ENCODE measurements at places on chromosomes 3 and 15.

DNA sequence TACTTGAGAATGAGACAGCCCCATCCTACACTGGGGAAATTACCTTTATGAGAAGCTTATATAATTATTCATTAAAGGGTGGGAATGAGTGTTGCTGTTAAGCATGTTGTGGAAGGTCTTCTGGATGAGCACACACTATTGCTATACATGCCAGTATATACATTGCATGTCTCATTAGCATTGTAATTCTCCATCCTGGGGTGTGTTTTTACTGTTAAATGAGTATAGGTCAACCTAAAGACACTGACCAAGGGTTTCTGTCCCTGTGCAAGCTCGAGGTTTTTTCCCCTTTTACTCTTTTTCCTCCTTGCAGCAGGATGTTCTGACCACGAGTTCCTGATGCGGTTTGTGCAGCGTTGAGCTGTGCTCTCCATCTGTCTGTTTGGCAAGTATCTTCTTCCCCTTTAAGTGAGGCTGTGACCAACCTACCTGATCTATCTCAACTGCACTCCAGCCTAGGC, 7.2 kb upstream of the IVD start:
- DNase-seq, result no peak

DNA sequence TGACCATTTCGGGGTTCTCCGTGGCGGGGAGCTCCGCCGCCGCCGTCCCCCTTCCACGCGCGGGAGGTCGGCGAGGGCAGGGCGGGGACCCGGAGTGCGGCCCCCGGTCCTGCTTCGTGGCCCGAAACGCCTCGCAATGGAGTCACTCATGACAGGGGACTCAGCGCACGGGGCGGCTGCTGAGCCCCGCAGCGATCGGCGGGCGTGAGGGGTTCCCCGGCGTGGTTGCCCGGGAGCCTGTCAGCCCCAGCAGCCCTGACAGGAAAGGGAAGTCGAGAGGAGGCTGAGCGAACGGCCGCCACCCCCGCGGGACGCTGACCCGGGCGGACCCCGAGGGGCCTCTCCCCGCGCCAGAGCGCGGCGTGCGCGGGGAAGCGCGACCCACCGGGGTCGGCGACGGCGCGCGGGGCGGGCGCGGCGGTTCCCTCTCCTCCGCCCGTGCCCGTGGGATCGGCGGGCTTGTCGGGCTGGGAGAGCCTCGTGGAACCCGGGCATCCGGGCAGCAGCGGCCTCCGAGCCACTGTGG, 564 bp upstream of the PIGZ start:
- no peak for DNase-seq

GRCh38 chr3:14505001-14505802, 34.9 kb downstream of the GRIP2 start:
- DNase-seq, result no peak

GRCh38 chr3:43883729-43884396, 193.1 kb downstream of the ABHD5 start:
- DNase-seq, result no peak

DNA sequence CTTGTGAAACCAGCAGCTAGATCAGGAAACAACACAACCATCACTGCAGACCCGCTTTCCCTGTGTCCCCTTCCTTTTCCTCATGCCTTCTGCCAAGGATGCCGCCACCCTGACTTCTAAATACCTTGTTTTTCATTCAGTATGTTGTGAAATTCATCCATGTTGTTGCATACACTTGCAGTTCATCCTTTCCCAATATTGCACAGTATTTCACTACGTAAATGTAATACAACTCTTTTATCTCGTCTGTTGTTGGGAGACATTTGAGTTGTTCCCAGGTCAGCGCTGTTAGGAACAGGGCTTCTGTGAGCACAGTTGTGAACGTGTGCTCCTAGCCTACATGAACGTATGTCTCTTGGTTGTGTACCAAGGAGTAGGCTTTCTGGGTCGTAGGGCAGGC, 24.2 kb downstream of the TLNRD1 start:
- no peak for DNase-seq

GRCh38 chr15:31332681-31333071, 6.0 kb downstream of the KLF13 start:
- DNase-seq, result no peak

- DNase-seq, result no peak
These were observed 408.0 kb downstream of the TBL1XR1 start for GRCh38 chr3:176789281-176789705.

- no peak for DNase-seq
These were observed 2.3 kb downstream of the B3GNT5 start for GRCh38 chr3:183255348-183255730.

GRCh38 chr3:123489400-123490004, 40.6 kb upstream of the ADCY5 start:
- DNase-seq, result no peak

GRCh38 chr15:83283138-83283812, 1.2 kb downstream of the BNC1 start:
- DNase-seq, result no peak

- no peak for DNase-seq
These were observed 5.9 kb downstream of the EHD4 start for GRCh38 chr15:41966414-41966812.

- no peak for DNase-seq
These were observed 519.7 kb downstream of the FOXP1 start for GRCh38 chr3:71063773-71064290.

GRCh38 chr3:145088917-145089316, 1072.1 kb downstream of the PLOD2 start:
- DNase-seq, result no peak

DNA sequence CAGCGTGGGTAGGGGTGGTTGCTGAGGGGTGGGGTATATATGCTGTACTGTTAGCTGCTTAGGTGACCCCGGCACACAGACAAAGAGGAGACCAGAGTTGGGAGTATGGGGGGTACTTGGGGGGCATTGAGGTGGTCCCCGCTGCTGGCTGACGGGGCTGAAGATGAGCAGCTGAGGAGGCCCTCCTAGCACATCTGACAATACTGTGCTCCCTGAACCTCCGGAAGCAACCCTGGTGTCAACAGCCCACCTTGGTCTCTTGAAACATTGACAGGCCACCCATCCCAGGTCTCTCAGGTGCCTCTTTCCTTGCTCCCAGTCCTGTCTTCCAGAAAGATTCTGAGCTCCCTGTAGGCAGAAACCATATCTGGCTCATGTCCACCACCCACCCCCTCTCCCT, 19.2 kb upstream of the SEMA3F start:
- no peak for DNase-seq

DNA sequence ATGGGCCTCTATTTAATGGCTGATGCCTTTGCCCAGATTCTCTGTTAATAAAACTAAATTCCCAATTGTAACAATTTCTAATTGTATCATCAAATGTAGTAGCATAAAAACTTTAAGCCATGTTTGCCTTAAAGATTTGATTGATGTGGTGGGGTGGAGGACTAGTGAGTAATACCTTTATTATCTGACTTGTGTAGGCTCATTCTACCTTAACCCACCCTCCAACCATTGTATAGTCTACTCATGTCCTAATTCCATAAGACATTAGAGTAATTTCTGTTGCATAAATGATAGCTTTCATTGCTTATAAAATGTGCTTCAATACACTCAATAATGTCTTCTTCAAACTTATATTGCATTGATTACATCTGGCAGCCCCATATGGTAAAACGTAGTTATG, 25.8 kb downstream of the SERPINI1 start:
- no peak for DNase-seq

GRCh38 chr3:152443212-152444023, 174.7 kb downstream of the MBNL1 start:
- DNase-seq, result no peak

- DNase-seq, result no peak
These were observed 33.2 kb downstream of the SIDT1 start for GRCh38 chr3:113565555-113565954.

- DNase-seq, result no peak
These were observed 115.6 kb upstream of the MANF start for GRCh38 chr3:51269466-51269865.

DNA sequence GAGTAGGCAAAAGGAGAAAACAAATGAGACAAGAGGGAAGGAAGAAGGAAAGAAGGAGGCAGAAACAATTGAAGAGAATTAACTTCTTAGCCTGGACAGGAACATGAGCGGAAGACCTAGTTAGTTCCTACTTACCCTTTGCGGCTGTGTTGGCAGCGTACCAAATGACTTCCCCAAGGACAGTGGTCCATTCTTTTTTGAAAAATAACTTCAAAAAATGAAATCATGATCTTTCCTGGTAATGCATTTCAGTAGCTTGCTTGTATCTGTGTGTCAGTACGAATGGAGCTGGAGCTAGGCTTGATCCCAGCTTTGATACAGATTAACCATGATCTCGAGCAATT, 41.5 kb upstream of the CFAP161 start:
- no peak for DNase-seq

DNA sequence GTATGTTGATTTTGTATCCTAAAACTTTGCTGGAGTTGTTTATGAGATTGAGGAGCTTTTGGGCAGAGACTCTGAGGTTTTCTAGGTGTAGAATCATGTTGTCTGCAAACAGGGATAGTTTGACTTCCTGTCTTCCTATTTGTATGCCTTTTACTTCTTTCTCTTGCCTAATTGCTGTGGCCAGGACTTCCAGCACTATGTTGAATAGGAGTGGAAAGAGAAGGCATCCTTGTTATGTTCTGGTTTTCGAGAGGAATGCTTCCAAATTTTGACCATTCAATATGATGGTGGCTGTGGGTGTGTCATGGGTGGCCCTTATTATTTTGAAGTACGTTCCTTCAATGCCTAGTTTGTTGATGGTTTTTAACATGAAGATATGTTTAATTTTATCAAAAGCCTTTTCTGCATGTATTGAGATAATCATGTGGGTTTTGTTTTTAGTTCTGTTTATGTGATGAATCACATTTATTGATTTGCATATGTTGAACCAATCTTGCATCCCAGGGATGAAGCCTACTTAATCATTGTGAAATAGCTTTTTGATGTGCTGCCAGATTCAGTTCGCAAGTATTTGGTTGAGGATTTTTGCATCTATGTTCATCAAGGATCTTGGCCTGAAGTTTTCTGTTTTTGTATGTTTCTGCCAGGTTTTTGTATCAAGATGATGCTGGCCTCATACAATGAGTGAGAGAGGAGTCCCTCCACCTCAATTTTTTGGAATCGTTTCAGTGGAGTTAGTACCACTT, 188.1 kb downstream of the MINAR1 start:
- no peak for DNase-seq

DNA sequence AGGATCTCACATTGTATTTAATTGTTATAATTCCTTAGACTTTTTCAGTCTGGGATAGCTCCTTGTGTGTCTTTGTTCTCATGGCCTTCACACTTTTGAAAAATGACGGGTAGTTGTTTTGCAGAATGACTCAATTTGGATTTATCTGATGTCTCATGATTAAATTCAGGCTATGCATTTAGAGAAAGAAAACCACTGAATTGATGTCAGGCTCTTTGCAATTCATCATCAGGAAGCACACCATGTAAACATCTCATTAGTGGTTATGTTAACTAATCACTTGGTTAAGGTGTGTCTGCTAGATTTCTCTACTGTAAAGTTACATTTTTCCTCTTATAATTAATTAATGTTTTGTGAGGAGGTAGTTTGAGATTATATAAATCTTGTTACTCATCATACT, 8.0 kb upstream of the SLC22A13 start:
- no peak for DNase-seq

DNA sequence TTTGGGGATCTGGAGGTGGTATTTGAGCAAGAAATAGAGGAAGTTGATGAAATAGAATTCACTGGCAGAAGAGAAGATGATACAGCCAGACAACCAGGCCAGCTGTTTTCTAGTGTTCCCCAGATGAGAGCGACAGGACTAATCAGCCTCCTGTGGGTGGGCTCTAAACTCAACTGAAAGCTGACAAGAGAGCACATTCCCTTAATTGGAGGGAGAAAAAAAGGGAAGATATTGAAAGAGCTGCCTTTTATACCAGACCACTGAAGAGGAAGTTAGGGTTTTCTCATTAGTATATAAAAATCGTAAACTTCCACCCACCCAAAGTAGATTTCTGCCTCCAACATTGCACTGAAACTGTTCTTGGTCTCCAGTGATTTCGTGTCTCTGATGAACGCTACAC, 6.5 kb upstream of the TM4SF19 start:
- DNase-seq, result no peak

- DNase-seq, result no peak
These were observed 912.7 kb downstream of the TUSC7 start for GRCh38 chr3:117622171-117622841.

GRCh38 chr3:143668924-143669790, 179.1 kb downstream of the SLC9A9 start:
- DNase-seq, result no peak

DNA sequence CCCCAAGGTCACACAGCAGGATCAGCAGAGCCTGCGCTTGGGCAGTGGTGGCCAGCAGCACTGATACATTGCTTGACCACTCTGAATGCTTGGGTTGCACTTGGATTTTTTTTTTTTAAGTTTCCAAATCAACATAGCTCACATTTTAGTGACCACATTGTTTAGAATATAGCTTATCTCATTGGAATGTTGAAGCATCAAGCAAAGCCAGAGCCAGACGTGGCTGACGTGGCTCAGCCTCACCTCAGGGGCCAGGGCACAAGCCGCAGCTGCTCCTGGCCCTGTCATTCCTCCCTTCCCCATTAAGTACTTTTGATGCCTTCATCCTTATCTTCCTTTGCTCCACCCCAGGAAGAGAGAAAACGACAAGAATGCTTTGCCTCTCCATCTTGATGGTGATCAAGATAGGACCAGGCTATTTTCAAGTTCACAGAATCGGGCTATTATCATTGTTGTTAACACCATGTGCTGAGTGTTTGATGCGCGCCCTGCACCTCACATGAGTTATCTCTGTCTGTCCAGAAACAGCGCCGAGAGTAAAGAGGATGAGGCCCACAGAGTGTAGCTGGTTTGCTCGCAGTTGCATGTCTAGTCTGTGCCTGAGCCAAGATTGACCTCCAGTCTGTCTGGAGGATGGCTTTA, 75.8 kb downstream of the AAGAB start:
- DNase-seq, result no peak

DNA sequence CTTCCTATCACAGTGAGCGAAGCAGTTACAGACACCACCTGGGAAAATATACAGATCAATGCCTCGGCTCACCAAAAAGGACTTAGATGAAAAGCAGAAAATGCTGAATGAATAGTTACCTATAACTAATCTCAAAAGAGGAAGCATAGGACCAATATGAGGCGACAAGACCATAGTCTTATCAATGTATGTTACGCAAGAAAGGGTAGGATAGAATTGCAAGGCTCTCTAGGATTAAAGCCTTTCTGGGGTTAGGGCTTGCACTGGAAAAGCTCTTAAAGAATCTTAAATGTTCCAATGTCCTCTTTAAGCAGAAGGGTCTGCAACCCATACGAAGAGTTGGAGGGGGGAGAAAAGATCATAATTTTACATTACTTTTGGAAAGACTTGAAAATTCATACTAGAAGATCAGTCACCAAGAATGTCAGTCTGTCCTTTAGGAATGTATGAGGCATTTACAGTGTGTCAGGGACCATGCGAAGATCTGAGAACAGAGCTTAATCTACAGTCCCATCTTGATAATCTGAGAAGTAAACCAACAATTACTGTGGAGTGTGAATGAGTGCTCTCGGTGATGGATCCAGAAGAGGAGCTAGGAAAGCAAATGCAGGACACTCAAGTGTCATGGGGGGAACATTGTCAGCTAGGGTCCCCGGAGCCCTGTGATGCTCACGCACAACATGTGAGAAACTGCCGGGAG, 185.9 kb downstream of the GREM1 start:
- no peak for DNase-seq

- no peak for DNase-seq
These were observed 116.3 kb downstream of the DTWD1 start for GRCh38 chr15:49737127-49737526.

GRCh38 chr15:89898614-89899294, 5.0 kb upstream of the AP3S2 start:
- no peak for DNase-seq

- DNase-seq, result no peak
These were observed 495 bp upstream of the NXPE3 start for GRCh38 chr3:101778385-101779046.

- DNase-seq, result no peak
These were observed 667 bp upstream of the KLHDC8B start for GRCh38 chr3:49170744-49171118.

Measured in cortex of kidney (tissue), 1 donor.